CD8-positive, alpha-beta memory T cell (primary cell): ENCODE measurements at places on chromosomes 16 and 17. TPM values are rescaled to one million over a fixed set of nuclear protein-coding genes. Genes with fewer than 3 reads are reported as not detected.

DNA sequence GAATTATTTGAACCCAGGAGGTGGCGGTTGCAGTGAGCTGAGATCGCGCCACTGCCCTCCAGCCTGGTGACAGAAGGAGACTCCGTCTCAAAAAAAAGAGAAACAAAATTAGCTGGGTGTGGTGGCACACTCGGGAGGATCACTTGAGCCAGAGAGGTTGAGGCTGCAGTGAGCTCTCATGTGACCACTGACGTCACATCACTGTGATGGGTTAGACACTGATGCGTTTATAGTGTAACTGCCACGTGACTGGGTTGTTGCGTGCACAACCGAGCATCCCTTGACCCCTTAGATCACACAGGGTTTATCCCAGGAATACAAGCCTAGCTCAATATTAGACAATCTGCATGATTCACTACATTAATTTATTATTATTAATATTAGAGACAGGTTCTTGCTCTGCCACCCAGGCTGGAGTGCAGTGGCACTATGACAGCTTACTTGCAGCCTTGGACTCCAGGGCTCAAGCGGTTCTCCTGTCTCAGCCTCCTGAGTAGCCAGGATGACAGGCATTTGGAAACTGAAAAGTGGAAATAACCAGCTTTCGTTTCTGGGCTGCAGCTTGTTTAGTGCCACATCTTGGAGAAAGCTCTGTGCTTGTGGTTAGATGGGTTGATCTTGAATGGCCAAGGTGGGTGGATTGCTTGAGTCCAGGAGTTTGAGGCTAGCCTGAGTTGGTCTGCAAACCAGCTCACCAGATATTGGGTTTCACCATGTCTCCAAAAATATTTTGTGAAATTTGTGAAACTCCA, 26.4 kb upstream of the ABR start:
- H3K27me3 ChIP-seq, result no peaks in the 10 kb centered on the region
- H3K36me3 ChIP-seq, result no peaks in the 10 kb centered on the region
- H3K4me3 ChIP-seq, result no peak overlapping the region
- peaks cover 18% of the 10 kb centered on the region for H3K4me1 ChIP-seq
- DNase-seq, result no peak

ITGB4 gene
- 2.1 TPM for total RNA-seq

DNA sequence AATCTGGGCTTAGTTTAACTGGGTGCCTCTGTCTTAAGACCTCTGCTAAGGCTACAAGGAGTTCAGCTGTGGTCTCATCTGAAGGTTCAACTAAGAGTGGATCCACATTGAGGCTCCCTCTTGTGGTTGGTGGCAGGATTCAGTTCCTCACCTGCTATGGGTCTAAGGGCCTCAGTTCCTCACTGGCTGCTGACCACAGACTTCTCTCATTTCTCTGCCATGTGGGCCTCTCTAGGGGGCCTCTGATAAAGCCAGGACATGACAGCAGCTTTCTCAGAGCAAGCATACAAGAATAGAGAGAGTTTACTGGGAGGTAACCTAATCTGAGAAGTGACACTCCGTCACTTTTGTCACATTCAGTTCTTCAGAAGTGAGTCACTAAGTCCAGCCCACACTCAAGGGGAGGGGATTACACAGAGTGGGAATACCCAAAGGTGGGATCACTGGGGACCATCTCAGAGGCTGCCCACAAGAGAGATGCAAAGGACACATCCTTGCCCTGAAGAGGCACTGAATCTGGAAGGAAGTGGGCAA, 19.2 kb upstream of the ABAT start:
- no peak overlapping the region for H3K4me3 ChIP-seq
- H3K27me3 ChIP-seq, result no peaks in the 10 kb centered on the region
- H3K4me1 ChIP-seq, result no peaks in the 10 kb centered on the region
- no peak for DNase-seq

SRL gene
- not detected for total RNA-seq

KRT25 gene
- not detected for total RNA-seq

GRCh38 chr17:52986056-52986662, 827.6 kb upstream of the CA10 start:
- no peak overlapping the region for H3K27ac ChIP-seq
- H3K36me3 ChIP-seq, result no peaks in the 10 kb centered on the region
- H3K27me3 ChIP-seq, result no peaks in the 10 kb centered on the region
- H3K4me3 ChIP-seq, result no peak overlapping the region
- H3K4me1 ChIP-seq, result no peaks in the 10 kb centered on the region
- no peak for DNase-seq

DNA sequence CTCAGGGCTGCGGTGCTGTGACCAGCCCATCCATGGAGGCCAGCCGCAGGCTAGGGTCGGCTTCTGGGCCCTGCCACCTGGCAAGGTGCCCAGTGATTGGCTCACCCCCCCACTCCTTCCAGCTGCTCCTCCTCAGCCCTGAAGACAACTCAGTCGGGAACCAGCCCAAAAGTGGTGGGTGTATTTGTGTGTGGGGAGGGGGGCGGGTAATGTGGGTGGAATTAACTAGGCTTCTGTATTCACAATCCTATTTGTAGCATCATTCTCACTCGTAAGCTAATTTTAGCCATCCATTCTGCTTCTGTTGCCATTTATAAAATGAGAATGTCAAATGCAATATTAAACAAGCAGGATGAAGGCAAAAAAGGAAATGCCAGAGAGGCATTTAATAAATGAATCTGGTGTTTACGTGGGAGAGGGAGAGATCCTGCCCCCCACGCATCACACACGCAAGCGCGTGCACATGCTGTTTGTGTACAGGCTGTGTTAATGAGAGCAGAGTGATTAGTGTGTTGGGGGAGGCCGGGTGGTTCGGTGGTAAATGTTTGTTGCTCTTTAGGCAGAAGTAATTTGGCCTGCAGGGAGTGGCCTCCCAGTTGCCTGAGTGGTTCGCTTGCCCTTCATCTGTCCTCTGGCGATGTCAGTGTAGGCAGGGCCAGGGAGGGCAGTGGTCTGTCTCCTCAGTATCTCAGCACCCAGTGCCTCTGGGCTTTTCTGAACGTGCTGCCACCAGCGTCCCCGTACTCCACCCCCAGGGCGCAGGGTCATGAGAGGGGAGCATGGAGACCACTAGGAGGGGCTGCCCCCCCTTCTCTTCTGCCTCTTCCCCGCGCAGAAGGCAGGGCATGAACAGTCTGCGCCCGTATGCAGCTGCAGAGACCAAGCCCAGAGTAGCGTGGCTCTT, 140.1 kb downstream of the CCDC182 start:
- DNase-seq, result peak; percentile 74
- no peaks in the 10 kb centered on the region for H3K36me3 ChIP-seq
- no peaks in the 10 kb centered on the region for H3K27me3 ChIP-seq
- peak overlapping the region; percentile 27 for H3K4me3 ChIP-seq
- H3K4me1 ChIP-seq, result peaks cover 84% of the 10 kb centered on the region
- peak overlapping the region; percentile 55 for H3K27ac ChIP-seq

GRCh38 chr16:75306099-75306762, 54.8 kb upstream of the BCAR1 start:
- no peak overlapping the region for H3K4me3 ChIP-seq
- H3K4me1 ChIP-seq, result peaks cover 18% of the 10 kb centered on the region
- no peaks in the 10 kb centered on the region for H3K27me3 ChIP-seq
- H3K27ac ChIP-seq, result no peak overlapping the region
- DNase-seq, result no peak

KRTAP1-5 gene
- total RNA-seq, result not detected

- no peaks in the 10 kb centered on the region for H3K36me3 ChIP-seq
- H3K4me1 ChIP-seq, result no peaks in the 10 kb centered on the region
- DNase-seq, result no peak
- no peak overlapping the region for H3K4me3 ChIP-seq
Observed at GRCh38 chr17:74192950-74193781, 10.3 kb upstream of the RPL38 start.
